ENCODE measurements at places on chromosomes 1 and 21.

GRCh38 chr1:41874903-41875411 is 43.8 kb downstream of the HIVEP3 start:
- no peak for DNase-seq

DNA sequence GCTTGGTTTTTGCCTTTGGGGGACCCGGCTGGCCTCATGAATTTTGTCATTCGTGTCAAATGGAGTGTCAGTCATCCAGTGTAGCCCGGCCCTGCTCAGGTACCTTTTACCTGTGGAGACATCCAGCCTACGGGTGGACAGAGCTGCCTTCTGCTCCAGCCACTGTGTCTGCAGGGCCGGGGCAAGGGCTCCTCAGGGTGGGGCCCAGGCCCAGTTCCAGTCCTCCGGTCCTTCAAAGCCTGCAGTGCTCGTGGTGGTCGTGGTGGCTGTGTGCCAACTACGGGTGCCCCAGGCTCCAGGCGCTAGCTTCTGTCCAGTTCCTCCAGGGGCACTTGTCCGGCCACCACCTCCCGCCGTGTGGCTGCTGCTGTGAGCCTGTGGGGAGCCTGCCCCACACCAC is 54.8 kb downstream of the TRIM11 start:
- DNase-seq = no peak

DNA sequence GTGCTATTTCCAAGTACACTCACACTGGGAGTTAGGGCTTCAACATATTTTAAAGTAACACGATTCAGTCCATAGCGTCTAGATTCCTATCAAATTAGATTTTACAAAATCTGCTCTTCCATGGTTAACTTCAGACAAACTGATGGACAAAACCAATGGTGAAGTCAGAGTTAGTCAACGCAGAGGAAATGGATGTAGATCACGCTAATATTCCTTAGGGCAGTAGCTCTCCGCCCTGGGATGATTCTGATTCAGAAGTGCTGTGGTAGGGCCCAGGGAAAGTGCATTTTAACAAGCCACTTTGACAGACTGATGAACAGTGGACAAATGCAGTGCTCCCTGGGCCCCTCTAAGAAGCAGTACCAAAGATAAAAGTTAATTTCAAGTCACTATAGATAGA is 83.2 kb downstream of the HIVEP3 start:
- DNase-seq = no peak

- DNase-seq = no peak
These were observed 14.7 kb downstream of the CR1L start for GRCh38 chr1:207659545-207660153.

DNA sequence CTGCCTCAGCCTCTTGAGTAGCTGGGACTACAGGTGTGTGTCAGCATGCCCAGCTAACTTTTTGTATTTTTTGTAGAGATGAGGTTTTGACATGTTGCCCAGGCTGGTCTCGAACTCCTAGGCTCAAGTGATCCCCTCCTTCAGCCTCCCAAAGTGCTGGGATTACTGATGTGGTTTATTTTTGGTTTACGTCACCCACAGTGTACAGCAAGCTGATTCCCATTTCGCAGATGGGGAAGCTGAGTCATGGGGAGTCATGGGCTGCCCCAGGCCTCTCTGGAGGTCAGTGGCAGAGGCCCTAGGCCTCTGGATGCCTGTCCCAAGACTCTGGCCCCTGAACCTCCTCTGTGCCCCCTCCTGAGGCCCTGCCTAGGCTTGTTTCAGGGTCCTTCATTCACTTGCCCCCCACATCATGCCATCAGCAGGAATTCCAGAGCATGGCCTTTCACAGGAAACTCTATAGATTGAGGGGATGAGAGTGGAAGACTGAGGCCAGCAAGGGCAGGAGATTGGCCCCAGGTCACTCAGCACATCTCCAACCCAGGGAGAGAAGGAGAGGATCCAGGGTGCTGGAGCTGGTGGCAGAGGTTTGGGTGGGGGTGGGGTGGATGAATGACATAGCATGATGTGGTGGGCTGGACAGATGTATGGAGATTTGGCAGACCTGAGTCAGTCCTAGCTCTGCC is 266.0 kb downstream of the PTPRU start:
- no peak for DNase-seq

DNA sequence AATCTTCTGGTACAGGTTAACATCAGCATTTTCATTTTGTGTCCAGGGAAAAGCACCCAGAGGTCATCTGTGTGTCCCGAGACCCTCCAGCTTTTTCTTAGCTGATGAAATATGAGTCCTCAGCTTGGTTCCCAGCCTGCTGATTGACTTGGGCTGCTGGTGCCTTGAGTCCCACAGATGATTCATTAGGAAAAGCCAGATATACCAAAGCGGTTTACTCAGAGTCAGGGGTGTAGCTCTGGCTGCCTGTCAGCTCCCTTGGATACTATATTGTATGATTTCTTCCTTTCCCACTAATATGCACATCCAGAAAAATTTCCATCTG is 43.7 kb upstream of the MAB21L3 start:
- DNase-seq = no peak

DNA sequence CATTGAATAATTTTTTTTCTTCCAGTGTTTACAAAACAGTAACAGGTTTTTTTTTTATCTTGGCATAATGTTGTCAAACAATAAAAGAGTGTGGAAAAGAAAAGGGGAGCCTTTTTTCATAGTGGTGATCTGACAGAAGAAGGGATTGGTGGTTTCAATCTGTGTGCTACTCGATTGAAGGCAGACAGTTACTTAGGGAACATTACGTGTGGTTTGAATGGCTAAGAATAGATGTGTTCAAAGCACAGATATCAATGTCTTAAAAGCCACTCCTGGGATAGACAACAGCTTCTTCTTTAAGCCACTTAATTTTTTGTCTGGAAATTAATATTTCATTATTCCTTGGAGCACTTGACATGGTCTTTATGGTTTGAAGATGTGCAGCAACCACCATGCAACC is 558.6 kb upstream of the ADGRL2 start:
- DNase-seq = no peak

DNA sequence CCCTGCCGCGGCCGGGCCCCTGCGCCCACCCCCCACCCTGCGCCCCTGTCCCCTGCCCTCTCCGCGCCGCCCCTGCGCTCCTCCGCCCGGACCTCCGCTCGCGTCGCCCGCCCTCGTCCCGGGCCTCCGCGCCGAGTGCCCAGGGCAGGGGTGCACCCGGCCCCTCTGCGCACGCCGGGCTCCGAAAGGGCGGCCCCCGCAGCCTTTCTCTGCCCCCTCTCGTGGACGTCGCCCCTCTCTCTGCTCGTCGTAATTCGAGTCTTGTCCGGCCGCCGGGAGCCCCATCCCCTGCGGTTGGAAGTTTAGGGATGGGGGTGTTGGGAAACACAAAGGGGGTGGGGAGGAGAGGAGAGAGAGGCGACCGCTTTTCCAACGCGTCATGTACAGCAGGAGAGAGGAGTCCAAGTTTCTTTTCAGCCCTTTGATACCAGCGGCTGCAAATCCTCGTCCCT is 407 bp downstream of the GALNT2 start:
- DNase-seq = peak; percentile 50

- DNase-seq = no peak
These were observed 78.3 kb downstream of the NPHP4 start for GRCh38 chr1:5913876-5914275.

DNA sequence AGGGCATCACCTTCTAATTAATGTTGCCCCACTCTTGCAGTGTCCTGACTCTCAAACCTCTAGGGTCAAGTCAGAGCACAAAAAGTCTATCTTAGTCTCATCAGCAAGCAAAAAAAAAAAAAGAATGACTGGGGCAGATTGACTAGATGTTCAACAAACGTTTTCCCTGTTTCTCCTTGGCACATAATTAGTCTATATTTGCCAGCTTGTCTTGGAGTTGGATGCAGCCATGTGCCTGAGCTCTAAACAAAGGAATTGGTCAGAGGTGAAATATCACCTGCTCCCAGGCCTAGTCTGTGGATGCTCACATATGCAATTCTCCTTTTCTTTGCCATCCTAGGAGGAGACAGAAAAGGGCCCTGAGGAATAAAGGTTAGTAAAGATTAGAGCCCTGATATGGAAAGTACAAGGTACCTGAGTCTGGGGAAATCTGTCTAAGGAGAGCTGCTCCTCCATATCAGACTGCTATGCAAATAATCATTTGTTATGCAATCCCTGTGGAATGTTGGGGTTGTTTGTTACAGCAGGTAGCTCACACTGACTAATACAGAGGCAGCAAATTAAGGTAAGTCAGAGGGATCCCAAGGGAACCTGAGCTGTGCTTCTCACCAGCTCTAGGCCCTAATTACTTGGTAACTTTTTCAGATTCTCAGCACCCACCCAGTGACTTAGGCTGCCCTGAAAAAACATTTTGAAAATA is 130.8 kb downstream of the BRINP2 start:
- DNase-seq = no peak

DNA sequence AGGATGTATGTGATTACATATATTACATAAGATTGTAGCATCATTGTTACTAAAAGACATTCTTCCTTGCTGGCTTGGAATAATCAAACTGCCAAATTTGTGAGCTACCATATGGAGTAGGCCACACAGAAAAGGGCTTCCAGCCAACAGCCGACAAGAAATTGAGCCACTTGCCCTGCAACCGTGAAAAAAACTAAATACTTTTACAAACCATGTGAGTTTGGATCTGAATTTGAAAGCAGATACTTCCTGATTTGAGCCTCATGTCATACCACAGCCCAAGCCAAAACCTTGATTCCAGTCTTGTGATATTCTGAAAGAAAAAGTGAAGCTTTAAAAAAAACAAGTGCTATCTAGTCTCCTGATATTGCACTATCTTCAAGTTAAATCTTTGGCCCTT is 55.6 kb upstream of the PRMT6 start:
- no peak for DNase-seq

- DNase-seq = peak; percentile 80
These were observed 2.8 kb upstream of the C1orf162 start for GRCh38 chr1:111471012-111471411.

DNA sequence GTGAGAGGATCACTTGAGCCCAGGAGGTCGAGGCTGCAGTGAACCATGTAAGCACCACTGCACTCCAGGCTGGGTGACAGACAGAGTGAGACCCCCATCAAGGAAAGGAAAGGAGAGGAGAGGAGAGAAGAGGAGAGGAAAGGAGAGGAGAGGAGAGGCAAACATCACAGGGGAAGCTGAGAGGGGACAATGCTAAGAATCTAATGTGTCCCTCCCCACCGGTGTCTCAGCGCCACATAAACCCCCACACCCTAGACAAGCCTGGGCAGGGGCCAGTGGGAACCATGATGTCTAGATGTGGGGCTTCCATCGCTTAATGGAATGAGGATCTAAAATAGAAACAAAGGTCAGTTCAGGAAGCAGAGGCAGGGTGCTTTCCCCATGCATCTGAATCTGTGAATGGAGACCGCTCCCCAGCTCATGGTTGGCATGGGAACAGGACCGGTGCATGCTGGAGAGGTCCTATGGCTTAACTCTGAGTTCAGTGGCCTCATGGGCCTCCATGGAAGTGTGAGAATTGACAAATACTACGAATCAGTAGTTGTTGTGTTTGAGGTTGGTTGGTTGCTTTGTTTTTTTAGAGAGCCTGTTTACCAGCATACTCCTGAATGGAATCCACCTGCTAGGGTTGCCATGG is 16.3 kb upstream of the LAPTM5 start:
- no peak for DNase-seq

GRCh38 chr1:205561501-205562203 is 57.2 kb downstream of the CDK18 start:
- DNase-seq = no peak

GRCh38 chr1:71080230-71080738 is 551 bp downstream of the ZRANB2 start:
- DNase-seq = no peak

GRCh38 chr1:203722909-203723308 is 42.1 kb upstream of the LAX1 start:
- no peak for DNase-seq

- no peak for DNase-seq
These were observed 62.9 kb downstream of the MDM4 start for GRCh38 chr1:204578867-204579664.

- no peak for DNase-seq
These were observed 9.6 kb downstream of the SLC37A1 start for GRCh38 chr21:42523211-42523610.

DNA sequence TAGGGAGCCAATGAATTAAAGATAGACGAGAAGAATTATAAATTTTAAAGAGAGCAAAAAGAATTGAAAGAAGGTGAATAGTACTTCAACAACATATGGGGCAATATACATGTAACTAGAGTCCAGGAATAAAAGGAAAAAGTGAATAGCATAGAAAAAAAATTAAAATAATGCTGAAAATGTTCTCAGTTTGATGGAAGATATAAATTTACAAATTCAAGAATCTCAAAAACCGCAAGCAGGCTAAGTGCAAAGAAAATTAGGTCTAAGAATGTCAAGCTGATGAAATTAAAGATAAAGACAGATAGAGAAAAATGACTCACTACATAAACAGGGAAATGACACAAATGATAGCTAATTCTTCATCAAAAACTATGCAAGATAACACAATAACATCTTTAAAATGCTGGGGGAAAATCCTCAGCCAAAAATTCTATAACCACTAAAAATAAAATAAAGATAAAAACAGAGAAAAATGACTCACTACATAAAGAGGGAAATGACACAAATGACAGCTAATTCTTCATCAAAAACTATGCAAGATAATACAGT is 326.3 kb downstream of the TBX15 start:
- DNase-seq = no peak

- DNase-seq = peak; percentile 94
These were observed 116.8 kb downstream of the TOMM20 start for GRCh38 chr1:235011599-235012435.

GRCh38 chr1:184691719-184692324 is 62.8 kb downstream of the EDEM3 start:
- DNase-seq = no peak

GRCh38 chr1:99281105-99281504 is 16.8 kb downstream of the PLPPR4 start:
- DNase-seq = no peak

DNA sequence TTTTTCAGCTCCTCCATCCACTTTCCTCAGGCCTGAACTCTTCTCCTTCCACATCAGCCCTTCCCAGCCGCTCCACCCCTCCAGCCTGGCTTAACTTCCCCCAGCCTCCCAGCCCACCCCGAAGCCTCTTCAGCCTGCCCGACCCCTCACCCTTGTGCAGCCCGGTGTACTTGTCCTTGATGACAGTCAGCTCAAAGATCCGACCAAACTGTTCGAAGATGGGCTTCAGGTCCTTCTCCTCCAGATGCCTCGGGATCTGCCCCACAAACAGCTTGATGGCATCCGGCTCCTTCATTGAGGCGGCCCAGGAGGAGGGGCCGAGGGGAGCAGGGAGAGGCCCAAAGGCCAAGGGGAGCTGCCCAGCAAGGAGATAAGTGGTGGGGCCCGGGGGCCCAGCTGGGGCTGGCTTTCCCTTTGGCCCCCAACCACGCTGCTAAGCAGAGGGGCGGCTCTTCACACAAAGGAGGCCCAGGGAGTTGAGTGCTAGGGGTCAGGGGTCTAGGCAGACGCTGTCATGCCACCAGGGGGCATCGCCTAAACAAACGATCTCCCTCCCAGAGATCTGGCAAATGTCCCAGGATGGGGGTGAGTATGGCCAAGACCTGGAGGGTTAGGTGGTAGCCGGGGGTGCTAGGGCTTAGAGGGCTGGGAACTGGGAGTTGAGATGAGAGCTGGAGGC is 738 bp downstream of the CELF3 start:
- no peak for DNase-seq

Data from HL-60 (cell line).